ENCODE measurements at places on chromosomes 2 and 18.

DNA sequence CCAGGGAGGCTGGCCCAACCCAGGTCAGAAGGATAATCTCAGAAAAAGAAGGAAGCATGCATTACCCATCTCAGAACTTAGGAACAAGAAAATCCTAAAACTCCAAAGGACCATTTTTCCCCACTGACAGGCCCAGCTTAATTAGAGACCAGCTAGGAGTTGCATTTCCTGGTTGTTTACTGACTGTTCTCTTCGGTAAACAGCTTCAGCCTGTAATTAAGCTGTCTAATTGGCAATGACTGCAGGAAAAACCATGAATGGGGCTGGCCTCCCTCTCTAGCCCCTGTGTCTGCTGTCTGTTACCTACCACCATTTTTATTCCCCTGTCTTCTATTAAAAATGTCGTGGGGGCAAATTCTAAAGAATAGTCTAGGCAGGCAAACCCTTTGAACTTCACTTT is 146.5 kb downstream of the AGAP1 start:
- DNase-seq, result no peak

DNA sequence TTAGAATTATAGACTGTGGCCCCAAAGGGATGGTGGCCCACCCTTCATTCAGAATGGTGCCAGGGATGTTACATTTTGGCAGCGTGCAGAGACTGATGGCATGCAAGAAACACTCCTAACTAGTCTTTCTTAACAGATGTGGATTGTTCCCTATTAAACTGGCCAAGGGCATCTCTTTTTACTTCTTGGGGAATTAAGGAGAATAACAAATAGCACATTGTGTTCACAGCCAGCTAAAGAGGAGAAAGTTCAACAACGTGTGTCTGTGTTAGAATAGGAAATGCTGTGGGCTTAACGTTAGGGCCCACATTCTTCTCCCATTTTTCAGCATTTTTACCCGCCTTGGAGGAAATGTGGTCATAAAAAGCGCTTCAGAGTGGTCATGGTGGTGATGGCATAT is 404.8 kb downstream of the CDH2 start:
- no peak for DNase-seq

- no peak for DNase-seq
These were observed 96.3 kb upstream of the GAREM1 start for GRCh38 chr18:32566960-32567359.

DNA sequence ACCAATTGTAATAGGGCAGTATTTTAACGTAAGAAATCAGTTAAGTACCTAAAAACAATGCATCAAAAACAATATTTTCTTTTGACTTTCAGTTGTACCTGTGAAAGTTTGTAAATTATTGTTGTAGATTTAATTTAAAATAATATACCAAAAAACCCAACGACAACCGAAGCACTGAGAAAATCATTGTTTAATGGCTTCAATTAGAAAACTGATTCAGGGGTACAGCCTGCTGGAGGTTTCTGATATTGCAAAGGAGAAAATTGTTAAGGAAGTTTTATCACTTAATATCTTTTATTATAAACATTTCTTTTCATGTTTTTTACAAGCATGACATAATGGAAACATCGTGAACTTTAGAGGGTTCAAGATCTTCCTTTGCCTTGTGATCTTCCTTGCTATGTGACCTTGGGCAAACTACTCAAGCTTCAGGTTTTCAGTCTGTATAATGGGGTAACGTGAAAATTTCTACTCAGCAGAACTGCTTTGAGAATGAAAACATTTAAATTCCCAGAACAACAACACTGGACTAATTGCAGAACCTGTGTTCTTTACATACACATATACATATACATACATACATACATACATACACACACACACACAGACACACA is 76.3 kb upstream of the GLS start:
- peak; percentile 1 for DNase-seq

DNA sequence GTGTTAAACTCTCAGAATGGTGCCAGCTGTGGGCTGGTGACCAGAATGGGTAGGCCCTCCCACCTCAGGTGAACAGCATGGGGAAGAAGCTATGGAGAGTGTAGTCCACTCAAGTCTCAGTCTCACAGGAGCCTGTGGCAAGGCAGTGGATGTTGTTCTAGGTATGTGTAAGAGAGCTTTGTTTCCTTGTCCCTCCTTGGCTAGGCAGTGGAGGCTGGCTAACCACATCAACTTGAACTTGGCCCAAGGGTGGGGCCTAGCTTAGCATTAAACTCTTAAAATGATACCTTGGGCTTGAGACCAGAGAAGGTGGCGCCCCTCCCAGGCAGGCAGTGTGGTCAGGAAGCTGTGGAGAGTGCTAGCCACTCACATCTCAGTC is 53.2 kb upstream of the SLC4A10 start:
- no peak for DNase-seq

DNA sequence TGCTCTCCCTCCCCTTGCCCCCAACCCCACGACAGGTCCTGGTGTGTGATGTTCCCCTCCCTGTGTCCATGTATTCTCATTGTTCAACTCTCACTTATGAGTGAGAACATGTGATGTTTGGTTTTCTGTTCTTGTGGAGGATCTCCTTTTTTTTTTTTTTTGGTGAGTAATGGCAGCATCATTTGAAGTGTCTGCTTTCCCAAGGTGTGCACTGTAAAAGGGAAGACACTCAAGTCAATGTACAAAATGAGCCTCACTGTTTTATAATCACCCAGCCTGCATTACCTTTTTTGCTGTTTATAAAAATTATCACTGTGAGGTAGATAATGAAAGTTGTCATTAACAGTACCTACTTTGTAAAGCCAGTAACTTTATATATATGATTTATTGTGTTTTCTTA is 56.9 kb downstream of the INSIG2 start:
- no peak for DNase-seq

All from NCI-H1092 (cell line).